ENCODE measurements at places on chromosomes 6 and 20.

DNA sequence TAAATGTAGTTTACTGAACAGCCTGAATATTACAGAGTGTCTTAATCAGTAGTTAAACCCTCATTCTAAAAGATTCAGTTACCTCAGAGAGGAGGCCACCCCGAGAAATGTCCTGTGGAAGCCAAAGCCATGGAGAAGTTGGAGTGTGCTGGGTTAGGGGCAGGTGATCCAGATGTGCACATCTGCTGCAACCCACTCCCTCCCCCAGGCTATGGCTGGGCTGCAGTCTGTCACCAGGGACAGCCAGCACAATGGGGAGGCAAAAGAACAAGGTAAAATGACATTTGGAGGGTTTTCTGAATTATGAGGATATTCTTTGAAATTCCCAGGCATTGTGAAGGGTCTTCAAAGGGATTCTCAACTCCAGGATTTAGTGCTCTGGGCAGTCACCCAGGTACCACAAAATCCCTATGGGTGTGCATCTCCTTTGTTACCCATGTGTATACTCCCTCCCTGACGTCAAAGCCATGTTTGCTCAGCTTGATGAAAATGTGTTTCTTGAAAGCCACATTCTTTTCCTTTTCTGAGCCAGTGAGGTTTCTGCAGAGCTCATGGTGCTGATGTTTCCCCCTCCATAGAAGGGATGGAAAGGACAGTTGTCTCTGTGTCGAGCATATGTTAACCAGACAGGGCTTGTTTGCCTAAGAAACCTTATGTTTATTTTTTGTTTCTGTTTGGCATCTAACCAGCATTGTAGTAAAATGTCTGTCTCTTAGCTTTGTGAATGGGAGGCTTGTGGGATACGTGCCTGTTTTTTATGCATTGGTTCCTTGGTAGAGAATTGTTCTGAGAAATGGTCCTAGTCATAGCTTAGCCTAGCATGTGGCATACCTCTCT lies 212.3 kb upstream of the TBX18 start:
- no peak for DNase-seq

DNA sequence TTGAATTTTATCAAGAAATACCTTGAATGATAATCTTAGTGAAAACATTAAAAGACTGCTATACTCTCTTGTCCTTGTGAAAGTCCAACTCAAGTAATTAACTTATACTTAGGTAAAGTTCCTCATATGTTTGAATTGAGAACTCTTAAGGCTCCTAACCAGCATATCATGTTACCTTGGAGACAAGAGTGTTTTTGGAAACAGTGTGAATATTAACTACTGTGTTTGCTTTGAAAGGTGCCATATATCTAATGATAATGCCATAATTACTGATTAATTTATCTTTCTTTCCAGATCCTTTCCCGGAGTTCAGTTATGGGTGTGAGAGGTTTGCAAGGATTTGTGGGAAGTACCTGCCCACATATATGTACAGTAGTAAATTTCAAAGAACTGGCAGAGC lies 10.5 kb downstream of the FAM120B start:
- no peak for DNase-seq

GRCh38 chr6:157089258-157089657 lies 234.1 kb downstream of the TMEM242 start:
- peak; percentile 40 for DNase-seq

DNA sequence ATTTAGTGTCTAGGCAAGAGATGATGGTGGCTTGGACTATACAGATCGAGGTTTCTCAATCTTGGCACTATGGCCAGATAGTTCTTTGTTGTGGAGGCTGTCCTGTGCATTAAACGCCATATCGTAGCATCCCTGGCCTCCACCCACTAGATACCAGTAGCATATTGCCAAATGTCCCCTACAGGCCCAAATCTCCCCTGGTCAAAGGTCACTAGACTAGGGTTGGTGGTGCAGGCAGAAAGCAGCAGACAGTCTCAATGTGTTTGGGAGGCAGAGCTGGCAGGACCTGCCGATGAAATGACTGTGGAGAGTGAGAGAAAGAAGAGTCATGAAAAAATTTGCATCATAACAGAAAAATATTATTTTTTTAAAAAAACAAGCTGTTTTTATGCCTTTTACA lies 63.0 kb downstream of the TRAM2 start:
- no peak for DNase-seq

- DNase-seq: no peak
Measured at GRCh38 chr6:42925248-42925857, 3.9 kb upstream of the CNPY3 start.

GRCh38 chr6:25009393-25009710 lies 73.6 kb upstream of the RIPOR2 start:
- no peak for DNase-seq

DNA sequence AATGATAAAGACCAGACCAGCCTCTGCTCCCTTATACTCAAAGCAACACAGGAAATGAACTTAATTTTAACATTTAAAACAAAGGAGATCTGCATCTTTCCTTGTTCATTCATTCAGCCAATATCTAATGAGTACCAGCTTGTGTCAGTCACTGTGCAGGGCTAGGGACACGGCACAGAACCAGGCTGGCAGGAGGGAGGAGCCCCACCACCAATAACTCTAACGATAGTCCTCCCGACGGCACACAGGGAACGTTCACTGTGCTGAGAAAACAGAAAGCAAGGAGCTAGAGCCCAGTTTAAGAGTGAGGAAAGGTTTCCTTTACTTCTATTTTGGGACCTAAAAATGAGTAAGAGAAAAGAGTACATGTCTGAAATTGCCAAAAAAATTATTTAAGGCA lies 9.9 kb downstream of the ETV7 start:
- DNase-seq: no peak

- DNase-seq: no peak
Measured at GRCh38 chr20:19815553-19815991, 57.5 kb downstream of the RIN2 start.
